ENCODE measurements at places on chromosomes 13 and 19. TPM values are rescaled to one million over a fixed set of nuclear protein-coding genes. Genes with fewer than 3 reads are reported as not detected.

- no peaks in the 10 kb centered on the region for H3K4me1 ChIP-seq
- DNase-seq: no peak
- no peaks in the 10 kb centered on the region for H3K36me3 ChIP-seq
- H3K27me3 ChIP-seq: no peaks in the 10 kb centered on the region
Measured at GRCh38 chr13:76656056-76656455, 230.1 kb downstream of the KCTD12 start.

GRCh38 chr19:50628146-50628545 is 11.5 kb downstream of the SYT3 start:
- H3K4me3 ChIP-seq: no peak overlapping the region
- DNase-seq: no peak
- no peaks in the 10 kb centered on the region for H3K36me3 ChIP-seq
- H3K4me1 ChIP-seq: no peaks in the 10 kb centered on the region
- no peaks in the 10 kb centered on the region for H3K27me3 ChIP-seq

The VSIG10L gene
- 2.3 TPM for total RNA-seq

GRCh38 chr19:38723606-38723965 is 20.7 kb downstream of the CAPN12 start:
- peaks cover 7% of the 10 kb centered on the region for H3K4me1 ChIP-seq
- H3K27ac ChIP-seq: no peak overlapping the region
- DNase-seq: no peak
- H3K4me3 ChIP-seq: no peak overlapping the region
- H3K27me3 ChIP-seq: no peaks in the 10 kb centered on the region
- H3K36me3 ChIP-seq: peaks cover 65% of the 10 kb centered on the region

The PROZ gene
- not detected for total RNA-seq

DNA sequence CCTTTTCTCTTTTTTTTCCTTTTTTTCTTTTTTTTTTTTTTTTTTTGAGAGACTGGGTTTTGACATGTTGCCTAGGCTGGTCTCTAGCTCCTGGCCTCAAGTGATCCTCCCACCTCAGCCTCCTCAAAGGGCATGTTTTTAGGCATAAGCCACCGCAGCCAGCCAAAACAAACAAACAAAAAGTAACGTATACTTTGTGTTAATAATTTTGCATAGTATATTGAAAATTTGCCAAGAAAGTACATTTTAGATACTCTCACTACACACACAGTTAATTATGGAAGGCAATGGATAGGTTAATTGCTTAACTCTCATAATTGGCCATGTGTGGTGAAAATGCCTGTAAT is 1.6 kb upstream of the RAB11B start:
- peaks cover 10% of the 10 kb centered on the region for H3K36me3 ChIP-seq
- no peak overlapping the region for H3K27ac ChIP-seq
- H3K4me3 ChIP-seq: peak overlapping the region; percentile 24
- DNase-seq: no peak
- peaks cover 37% of the 10 kb centered on the region for H3K4me1 ChIP-seq

The KCNC3 gene
- total RNA-seq: 4.2 TPM

Measured in activated CD4-positive, alpha-beta memory T cell treated with anti-CD3 and anti-CD28 coated beads, Interleukin-2, amount 10 ng/mL, durations not matched to agents 7 days and 5 days (primary cell).